ENCODE measurements at places on chromosomes 3 and 15. TPM values are rescaled to one million over a fixed set of nuclear protein-coding genes. Genes with fewer than 3 reads are reported as not detected.

ISLR2 gene
- 8.4 TPM for total RNA-seq

KIF15 gene
- 8.8 TPM for total RNA-seq

MESP2 gene
- not detected for total RNA-seq

MAN2C1 gene
- total RNA-seq = 143 TPM

IVD gene
- total RNA-seq = 52.8 TPM

PIF1 gene
- total RNA-seq = 3.7 TPM

COMMD2 gene
- total RNA-seq = 41.6 TPM

MORC1 gene
- total RNA-seq = not detected

MCTP2 gene
- 16.6 TPM for total RNA-seq

SKOR1 gene
- total RNA-seq = 0.31 TPM

C3orf62 gene
- 4.1 TPM for total RNA-seq

CADM2 gene
- 13.3 TPM for total RNA-seq

CELSR3 gene
- 0.51 TPM for total RNA-seq

TUSC7 gene
- total RNA-seq = not detected

GRM7 gene
- 1.6 TPM for total RNA-seq

CTXN2 gene
- total RNA-seq = not detected

ZNF860 gene
- 1.9 TPM for total RNA-seq

PPARG gene
- total RNA-seq = 8.2 TPM

ACTC1 gene
- total RNA-seq = 1,740 TPM

RUVBL1 gene
- total RNA-seq = 30.6 TPM

NXPE3 gene
- 24.8 TPM for total RNA-seq

GNAT1 gene
- not detected for total RNA-seq

FILIP1L gene
- 72.0 TPM for total RNA-seq

MAP2K1 gene
- total RNA-seq = 46.7 TPM

TERC gene
- total RNA-seq = 179 TPM

HYAL1 gene
- 1.2 TPM for total RNA-seq

Data from tongue (tissue), 3 donors.